ENCODE measurements at places on chromosomes 2 and 18.

DNA sequence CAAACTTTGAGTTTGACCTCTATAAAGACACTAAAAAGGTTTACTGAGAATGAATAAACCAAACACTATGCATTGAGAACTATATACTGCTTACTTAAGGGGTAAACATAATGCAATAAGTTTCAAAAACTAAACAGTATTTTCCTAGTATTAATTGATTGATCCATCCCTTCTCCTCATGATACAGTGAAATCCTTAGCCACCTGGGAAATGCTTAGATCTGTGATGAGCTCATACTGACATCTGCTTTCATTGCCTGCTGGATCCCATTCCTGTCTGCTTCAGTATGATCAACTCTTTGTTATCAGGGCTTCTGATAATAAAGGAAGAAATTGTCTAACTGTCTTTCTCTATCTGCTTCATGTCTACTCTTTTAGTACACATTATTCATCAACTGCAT lies 74.9 kb upstream of the UBE2E3 start:
- DNase-seq: no peak

DNA sequence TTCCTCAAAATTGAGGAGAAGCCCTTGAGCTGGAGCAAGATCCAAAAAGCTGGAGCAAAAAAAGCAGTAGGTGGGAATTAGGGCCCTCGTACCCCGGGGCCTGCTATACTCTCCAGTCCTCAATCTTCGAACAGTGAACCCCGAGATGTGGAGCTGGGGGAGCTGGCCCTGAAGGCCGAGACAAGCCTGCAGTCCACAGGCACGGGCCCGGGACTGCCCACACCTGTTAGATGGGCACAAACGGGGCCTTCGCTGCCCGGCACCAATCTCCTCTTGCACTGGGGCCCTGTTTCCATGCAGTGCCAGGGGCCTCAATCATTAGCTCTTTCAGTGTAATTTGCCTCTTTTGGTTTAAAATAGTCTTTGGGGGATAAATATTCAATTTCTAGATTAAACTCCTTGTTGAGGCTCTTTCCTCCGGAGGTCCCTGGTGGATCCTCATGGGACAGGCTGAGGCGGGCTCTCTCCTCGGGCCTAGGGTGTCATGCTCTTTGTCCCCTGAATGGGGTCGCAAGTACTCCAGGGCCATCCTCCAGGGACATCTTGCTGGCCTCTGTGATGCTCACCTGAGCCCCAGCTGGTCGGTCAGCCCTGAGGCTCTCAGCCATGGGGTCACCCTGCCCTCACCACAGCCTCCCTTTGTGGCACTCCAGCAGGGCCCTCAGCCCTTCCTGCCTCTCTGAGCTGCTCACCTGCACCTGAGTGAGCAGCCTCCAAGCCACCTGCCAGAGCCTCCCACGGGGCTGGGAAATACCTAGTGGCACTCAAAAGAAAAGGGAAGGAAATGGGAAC lies 223.6 kb downstream of the ALPK2 start:
- no peak for DNase-seq

DNA sequence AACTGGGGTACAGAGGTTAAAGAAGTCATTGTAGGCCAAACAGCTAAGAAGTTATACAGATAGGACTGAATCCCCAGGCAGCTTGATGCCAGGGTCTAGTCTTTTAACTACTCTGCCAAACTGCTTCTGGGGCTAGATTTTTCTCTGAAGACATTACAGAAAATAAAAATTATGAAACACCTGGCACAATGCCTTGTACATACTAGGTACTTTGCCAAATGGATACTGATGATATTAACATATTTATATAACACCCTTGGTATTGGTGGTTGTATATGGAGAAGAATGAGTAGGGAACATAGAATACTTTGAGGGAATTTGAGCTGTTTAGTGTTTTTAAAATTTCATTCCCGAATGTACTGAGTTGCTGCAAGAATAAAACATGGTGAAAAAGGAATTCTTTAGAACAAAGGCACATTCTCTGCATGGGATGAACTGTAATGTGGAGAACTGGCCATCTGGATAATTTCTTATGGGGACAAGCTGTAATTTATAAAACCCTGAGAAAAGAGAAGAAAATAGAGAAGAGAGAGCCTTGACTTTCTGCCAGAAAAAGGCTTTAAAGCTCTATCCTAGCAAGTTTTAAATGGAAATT lies 210.9 kb upstream of the TMEM200C start:
- no peak for DNase-seq

- DNase-seq: no peak
These were observed 397.6 kb downstream of the FBXO15 start for GRCh38 chr18:73750052-73750451.

DNA sequence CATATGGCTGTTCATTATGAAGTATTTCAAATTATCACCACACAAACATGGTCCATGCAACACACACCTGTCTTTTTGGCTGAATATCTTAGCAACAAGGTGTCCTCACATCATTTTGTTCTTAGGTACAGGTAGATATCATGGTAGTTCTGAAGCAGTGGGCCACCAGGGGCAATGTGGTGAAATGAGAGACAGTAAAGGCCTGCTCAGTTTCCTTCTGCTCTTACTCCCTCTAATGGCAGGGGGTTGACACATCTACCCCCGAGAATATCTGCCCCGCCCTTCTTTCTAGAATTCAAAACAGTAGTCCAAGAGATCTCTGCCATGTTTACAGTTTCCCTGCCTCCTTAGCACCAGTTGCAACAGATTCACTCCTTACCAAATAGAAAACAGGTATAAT lies 147.0 kb upstream of the KLHL14 start:
- DNase-seq: no peak

DNA sequence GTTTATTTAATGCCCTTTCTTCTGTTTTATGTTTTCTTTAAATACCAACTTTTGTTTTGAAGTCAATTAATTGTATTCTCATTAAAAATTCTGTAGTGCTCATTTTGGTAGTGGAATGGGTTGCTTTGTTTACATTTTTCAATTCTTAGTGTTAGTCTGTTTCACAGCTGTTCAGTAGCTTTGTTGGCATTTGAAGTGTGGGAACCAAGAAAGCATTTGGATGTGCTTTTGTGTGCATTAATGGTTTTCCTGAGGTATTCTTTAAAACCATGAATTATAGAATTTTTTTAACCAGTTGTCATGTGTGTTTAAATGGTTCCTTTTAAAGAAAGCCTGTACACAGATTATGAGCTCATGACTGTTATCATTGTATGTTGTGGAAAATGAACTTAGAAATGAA lies 19.7 kb downstream of the MIB1 start:
- DNase-seq: no peak

DNA sequence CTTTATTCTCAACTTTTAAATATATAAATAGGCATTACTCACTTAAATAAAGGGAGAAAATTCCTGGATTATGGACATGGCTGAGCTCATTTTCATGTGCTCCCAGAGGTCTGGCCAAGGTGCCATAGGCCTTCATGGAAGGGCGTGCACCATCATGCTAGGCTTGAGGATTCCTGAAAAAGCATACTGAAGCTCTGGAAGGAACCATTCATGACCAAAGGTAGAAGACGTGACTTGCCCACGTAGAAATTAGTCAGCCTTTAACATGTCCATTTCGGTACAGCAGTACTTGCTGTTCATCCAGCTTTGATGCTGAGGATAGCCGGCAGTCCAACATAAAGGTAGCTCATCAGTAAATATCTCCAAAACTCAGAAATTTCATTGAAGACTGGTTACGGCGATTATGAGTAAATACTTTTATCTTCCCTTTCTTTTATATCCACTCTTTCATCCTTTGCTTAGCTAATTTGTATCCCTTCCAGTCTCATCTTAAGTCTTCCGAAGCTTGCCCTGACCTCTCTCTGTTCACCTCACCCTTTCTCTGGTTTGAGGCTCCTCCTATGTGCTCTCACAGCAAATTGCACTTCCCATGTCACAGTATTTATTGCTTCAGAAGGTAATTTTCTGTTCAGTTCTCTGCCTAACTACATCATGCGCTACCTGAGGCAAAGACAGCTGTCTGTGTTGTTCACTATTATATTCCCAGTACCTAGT lies 32.3 kb upstream of the ASNSD1 start:
- no peak for DNase-seq

GRCh38 chr2:126244937-126245336 lies 411.0 kb upstream of the GYPC start:
- peak; percentile 83 for DNase-seq

GRCh38 chr2:33411765-33412164 lies 64.7 kb upstream of the RASGRP3 start:
- no peak for DNase-seq

DNA sequence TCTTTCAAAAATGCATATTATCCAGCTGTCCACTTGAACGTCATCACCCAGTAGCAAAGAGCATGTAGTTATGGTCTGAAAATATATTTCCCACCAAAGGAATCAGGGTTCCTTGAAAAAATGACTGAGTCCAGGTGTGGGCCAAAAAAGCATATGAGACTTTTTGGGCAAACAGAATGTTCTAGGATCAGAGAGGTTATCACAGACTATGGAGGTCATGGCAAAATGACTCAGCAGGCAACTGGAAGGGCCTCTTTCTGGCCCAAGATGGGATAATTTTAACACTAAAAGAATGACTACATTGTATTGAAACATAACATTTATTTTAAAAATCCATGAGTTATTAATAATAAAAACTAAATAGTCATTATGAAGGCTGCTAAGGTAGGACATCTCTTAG lies 77.1 kb downstream of the COBLL1 start:
- no peak for DNase-seq

DNA sequence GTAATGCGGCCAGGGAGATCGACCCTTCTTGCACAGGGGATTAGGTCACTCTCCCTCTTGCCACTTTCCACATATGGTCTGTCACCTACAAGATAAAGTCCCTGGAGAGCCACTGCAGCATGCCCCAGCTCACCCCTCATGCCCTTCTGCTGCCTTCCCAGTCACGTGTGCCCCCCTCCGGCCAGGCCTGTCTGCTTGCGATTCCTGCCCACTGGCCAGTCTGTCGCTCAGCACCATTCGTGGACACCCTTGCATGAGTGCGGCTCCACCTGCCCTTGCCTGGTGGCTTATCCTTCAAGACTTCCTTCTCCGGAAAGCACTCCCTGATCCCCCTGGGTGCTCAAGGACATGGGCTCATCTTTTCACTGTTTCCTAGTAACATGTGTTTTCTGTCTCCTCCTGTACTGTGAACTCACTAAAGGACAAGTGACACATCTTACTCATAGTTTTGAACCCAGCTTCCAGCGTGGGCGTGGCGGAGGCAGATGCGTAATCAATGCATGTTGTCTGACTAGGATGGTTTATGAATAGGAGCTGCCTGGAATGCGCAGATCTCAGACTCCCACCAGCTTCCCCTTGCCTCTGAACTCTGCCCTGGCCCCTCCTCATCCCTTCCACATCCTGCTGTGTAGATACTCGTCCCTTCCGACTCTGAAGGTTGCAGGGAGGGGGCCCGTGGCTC lies 7.8 kb upstream of the NT5DC4 start:
- no peak for DNase-seq

DNA sequence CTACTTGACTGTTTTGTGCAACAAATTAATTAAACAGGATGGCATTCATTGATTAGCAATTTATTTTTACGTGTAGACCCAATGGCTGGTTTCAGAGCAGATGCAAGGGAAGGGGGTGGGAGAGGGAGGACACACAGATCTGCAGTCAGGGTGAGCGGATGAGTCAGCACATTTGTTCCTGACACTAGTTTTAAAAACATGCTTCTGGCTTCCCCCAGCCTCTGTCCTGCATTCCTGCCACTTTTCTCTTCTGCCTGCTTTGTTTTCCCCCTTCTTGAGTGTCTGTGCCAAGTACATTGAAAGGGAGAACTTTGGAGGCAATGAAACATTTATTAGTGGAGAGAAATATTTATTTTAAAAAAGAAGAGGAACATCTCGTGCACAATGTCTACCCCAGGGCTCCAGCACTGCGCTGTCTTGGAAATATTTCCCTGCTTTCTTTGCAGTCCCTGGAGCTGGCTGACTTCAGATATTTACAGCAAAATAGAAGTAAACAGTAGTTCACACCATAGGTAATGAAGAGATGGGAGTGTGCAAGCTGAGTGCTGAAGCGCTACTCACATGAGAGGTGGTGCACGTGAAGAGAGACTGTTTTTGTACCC lies 52.2 kb downstream of the NRP2 start:
- peak; percentile 73 for DNase-seq

- no peak for DNase-seq
These were observed 1053.0 kb downstream of the TSN start for GRCh38 chr2:122808286-122808969.

DNA sequence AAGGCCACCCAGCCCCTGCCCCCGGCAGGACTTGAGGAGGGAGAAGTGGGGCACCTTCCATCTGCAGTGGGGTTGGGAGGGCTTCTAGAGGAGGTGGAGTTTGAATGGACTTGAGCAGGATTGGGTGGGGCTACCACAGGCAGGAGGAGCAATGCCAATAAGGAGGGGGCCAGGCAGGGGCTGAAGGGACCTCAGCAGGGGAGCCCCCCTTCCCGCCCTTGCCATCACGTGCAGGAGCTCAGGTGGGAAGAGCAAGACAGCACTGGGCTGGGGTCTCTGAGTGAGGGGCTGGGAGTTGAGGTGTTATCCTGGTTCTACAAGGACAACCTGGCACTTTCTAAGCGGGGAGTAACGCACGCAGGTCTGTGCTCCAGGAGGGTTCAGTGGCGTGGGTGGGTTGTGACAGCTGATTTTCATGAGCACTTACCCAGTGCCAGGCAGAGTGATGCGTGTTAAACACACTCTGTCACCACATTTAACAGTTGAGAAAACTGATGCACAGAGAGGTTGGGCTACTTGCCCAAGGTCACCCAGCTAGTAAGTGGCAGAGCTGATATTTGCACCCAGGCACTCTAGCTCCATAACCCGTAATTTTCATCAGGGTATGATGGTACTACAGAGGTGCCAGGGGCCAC lies 4.8 kb downstream of the CHRND start:
- no peak for DNase-seq

DNA sequence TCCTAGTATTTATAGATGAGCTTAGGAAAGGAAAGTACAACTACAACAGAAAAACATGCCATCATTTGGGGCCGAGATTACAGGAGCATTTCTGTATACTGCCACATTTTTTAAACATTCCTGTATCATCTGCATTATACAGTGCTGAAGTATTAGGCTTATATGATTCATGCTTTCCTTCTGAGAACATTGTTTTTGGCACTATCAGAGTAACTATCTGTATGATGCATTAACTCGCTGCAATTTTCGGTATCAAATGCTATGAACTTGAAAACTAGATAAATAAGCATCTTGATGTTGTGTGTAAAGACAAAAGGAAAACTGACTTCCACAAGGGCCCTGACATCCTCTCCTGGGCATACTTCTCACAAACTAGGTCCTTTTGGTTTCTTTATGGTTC lies 102.0 kb downstream of the RIT2 start:
- no peak for DNase-seq

DNA sequence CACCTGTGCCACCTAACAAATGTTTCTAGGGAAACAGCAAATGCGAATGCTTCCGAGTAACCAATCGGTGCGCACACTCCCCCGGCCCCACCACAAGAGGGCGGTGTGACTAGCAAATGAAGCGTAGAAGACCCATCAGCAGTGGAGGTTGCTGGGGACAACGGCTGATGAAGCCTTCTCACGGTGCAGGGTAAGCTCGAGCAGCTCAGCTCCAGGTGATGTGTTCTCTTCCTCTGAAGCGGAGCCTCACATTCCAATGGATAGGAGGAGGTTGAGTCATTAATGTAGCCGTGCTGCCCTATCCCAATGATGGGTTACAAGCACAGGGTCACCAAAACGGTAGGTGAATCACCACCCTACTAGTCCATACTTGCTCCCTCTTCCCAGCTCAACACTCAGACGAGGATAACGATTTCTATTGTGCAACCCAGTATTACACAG lies 127.6 kb upstream of the TWIST2 start:
- peak; percentile 77 for DNase-seq

GRCh38 chr2:170503971-170504809 lies 210.9 kb upstream of the SP5 start:
- DNase-seq: no peak

GRCh38 chr2:160282063-160282580 lies 82.0 kb upstream of the ITGB6 start:
- DNase-seq: no peak

- DNase-seq: no peak
These were observed 368.2 kb downstream of the CDH2 start for GRCh38 chr18:27808683-27809082.

All from testis (tissue), 5 donors.